ENCODE measurements at places on chromosomes 7 and 10. TPM values are rescaled to one million over a fixed set of nuclear protein-coding genes. Genes with fewer than 3 reads are reported as not detected.

The UTF1 gene
- total RNA-seq, result not detected

The CHST15 gene
- 31.7 TPM for total RNA-seq

The CALML5 gene
- total RNA-seq, result not detected

The NEUROD6 gene
- not detected for total RNA-seq

The TECTB gene
- total RNA-seq, result not detected

The HOXA9 gene
- 7.1 TPM for total RNA-seq

The ATOH7 gene
- 0.22 TPM for total RNA-seq

The SFRP4 gene
- total RNA-seq, result 261 TPM

The PRSS1 gene
- 4.7 TPM for total RNA-seq

The GBX1 gene
- total RNA-seq, result not detected

The IGF2BP3 gene
- total RNA-seq, result 2.0 TPM

The PRSS2 gene
- 6.0 TPM for total RNA-seq

The ELOVL3 gene
- not detected for total RNA-seq

GRCh38 chr10:7700577-7701125 is 2.5 kb upstream of the ITIH2 start:
- DNase-seq, result no peak

- DNase-seq, result no peak
Observed at GRCh38 chr10:64785816-64786215, 1264.6 kb downstream of the REEP3 start.

- no peak for DNase-seq
Observed at GRCh38 chr10:85459906-85460305, 906.7 kb downstream of the GRID1 start.

DNA sequence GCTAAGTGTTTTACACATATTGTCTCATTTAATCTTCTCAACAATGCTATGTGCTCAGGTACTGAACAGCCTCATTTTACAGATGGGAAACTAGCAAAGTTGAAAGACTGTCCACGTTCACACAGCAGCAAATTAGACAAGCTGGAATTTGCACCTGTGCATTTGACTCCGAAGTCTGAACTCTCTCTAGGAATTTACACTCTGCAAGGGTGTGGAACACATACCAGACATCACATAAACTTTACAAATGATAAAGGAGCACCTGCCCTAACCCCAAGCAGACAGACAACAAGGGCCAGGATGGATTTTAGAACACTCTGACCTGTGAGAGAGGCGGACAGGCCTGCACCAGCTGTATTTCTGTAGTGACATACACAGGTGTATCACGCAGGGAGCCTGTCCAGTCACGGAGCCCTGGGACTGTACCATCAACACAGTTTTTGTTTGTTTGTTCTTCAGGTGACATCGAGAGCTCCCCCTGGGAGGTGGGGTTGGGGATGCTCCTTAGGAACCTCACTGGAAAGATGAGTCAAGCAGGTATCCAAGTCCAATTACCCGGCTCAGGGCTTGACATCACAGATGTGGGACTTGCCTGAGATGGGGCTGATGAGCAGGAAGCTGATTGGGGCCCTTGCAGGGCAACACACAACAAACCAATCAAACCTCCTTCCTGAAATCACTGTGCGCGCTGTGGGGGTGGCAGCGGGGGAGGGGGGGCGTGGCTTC is 31.0 kb downstream of the MKI67 start:
- DNase-seq, result no peak

DNA sequence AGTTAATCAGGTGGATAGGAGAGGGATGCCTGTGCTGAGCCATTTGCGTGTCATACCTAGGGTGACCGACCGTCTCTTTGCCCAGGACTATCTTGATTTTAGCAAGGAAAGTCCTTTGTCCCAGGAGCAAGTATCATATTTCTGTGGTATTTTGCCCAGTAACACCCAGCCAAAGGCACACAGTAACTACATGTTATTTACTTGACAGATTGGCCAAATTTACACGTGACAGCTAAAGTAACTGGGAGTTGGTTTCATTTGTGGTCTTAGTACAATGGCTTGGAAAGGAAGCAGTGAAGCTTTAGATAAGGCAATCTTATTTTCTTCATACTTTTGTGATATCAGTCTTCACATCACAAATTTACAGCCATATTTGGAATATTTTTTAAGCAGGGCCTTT is 142.1 kb downstream of the JCAD start:
- no peak for DNase-seq

- no peak for DNase-seq
Observed at GRCh38 chr10:113618338-113618737, 45.5 kb downstream of the NRAP start.

- no peak for DNase-seq
Observed at GRCh38 chr7:128770233-128770632, 5.4 kb downstream of the OPN1SW start.

DNA sequence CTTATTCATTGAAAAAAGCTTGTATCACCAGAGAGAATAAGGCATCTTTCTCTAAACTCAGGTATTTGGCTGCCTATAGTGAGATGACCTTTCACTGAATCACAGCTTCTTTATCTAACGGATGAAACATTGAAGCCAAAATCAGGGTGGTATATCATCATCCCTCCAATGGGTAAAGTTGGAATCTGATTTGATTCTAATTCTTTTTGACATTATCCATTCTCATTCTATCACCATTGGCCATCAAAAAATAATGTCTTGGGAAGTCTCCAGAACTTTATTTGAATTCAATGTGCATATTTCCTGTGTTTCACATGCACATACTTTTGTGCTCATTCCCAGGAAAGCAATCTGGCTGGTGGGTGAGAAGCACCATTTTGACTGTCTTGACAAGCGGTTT is 95.2 kb downstream of the PLPP4 start:
- no peak for DNase-seq

- DNase-seq, result no peak
Observed at GRCh38 chr7:50709151-50709550, 73.5 kb downstream of the GRB10 start.

- DNase-seq, result no peak
Observed at GRCh38 chr7:150998341-150998740, 7.5 kb downstream of the NOS3 start.

- DNase-seq, result no peak
Observed at GRCh38 chr10:89296220-89296648, 5.6 kb upstream of the IFIT2 start.

- no peak for DNase-seq
Observed at GRCh38 chr7:56127241-56127975, 11.2 kb upstream of the NUPR2 start.

DNA sequence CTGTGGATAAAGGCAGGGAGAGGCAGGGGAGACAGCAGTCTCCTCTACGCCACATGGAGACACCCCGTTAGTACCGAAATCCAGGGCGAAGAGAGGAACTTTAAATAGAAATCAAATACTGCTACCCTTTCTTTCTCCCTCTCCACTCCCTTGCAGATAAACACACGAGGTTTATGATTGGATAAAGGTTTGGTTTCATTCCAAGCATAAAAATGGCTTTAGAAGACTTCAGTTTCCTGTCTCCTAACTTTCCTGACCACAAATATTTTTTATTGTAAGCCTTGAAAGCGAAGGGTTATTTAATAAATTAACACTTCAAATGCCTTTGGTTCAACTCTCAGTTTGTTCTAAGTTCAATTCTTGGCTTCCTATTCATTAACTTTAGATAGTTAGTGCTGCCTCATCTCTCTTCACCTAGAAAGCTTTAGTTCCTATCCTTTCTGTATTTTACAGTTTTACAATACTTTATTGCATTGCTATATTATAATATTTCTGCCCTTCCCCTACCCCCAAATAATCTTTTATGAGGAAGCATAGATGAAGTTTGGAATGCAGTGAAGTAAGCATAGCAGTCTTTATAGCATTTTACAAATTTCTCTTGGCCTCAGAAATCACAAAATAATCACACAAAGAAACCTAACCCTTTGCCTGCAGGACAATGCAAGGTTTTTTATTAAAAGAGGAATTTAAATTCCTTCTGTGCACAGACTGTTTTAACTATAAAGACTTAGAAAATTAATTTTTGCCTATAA is 31.5 kb upstream of the ARID5B start:
- no peak for DNase-seq

GRCh38 chr10:77114181-77114821 is 523.3 kb downstream of the KCNMA1 start:
- no peak for DNase-seq

- no peak for DNase-seq
Observed at GRCh38 chr7:46945328-46945727, 636.6 kb downstream of the TNS3 start.
